SK-MEL-5 (cell line): ENCODE measurements at places on chromosomes 1 and 21. TPM values are rescaled to one million over a fixed set of nuclear protein-coding genes. Genes with fewer than 3 reads are reported as not detected.

The FAM163A gene
- not detected in 2 replicates for total RNA-seq

The TFAP2E gene
- total RNA-seq: 1.3 TPM in 2 replicates

The ERRFI1 gene
- total RNA-seq: 8.6 and 9.2 TPM in 2 replicates

DNA sequence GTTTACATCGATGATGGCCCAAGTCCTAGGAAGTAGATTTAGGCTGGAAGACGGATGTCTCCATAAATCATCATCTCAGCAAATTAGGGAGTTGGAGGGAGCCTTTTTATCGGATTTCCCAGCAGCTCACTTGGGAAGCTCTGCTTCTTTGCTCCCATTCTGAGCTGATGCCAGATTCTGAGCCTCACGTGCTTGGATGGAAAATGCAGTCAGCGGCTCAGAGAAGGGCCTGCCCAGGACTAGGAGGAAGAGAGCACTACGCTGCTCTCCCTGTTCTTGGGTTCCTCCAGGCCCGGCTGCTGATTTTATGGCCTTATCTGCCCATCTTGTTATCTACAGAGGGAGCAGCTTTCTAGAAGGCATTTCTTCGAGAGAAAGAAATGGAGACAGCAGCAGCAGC is 42.0 kb downstream of the UBIAD1 start:
- no peak for DNase-seq

GRCh38 chr1:178684542-178685000 is 40.5 kb upstream of the RALGPS2 start:
- peak; percentile 10 for DNase-seq

DNA sequence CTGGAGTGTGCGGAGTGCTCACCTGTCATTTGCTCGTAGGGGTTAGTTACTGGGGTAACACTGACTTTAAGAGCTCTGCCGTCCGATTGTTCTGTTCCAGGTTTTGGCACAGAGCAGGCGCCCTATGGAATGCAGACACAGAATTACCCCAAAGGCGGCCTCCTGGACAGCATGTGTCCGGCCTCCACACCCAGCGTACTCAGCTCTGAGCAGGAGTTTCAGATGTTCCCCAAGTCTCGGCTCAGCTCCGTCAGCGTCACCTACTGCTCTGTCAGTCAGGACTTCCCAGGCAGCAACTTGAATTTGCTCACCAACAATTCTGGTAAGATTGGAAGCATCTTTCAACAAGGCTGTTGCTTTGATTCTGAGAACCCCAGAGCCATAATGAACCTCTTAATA is 12.6 kb downstream of the ETS2 start:
- no peak for DNase-seq

DNA sequence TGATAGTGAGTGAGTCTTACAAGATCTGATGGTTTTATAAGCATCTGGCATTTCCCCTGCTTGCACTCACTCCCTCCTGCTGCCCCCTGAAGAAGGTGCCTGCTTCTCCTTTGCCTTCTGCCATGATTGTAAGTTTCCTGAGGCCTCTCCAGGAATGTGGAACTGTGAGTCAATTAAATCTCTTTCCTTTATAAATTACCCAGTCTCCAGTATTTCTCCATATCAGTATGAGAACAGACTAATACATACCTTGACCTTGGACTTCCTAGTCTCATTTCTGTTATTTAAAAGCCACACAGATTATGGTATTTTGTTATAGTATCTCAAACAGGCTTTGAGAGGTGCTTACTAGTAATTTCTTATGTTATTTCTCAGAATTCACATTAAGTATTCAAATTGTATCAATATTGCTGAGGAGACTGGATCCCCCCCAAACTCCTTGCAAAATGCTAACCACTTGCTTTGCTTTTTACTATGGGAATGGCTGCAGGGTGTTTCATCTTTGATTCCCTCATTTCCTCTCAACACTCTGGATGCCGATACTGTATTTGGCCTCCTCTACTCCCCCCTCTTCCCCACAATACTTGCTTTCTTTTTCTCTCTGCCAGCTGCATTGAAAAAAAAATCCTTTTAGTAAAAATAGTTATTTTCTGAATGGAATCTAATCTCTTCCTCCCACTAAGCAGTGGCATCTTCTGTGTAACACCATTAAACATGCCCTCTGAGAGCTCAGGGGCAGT is 96.9 kb upstream of the WLS start:
- no peak for DNase-seq

GRCh38 chr1:3399732-3400131 is 54.7 kb upstream of the ARHGEF16 start:
- DNase-seq: no peak

GRCh38 chr1:111669268-111669667 is 49.7 kb downstream of the RAP1A start:
- DNase-seq: no peak

DNA sequence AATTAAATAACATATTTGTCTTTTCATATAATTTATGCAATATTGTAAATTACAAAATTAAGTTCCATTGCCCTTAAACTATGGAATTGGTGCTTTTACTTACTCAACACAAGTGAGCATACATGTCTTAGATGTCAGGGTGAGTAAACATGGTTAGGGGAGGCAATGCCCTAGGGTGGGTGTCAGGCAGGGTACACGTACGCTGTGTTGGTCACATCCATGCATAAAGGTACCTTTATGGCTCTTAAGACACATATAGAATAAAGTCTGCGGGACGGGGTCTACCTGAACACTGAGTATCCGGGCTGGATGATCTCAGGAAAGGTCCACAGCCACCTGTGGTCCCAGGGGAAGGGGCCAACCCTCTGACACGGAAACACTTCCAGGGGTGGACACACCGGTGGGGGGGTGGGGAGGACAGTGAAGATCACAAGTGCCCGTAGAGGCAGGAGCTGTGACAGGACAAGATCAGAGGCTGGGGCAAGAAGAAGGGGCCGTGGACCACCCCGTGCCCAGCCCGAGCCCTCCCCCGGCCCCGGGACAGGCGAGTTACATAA is 720 bp downstream of the LIN9 start:
- peak; percentile 16 for DNase-seq

GRCh38 chr1:169090308-169090899 is 16.1 kb upstream of the ATP1B1 start:
- no peak for DNase-seq

- DNase-seq: no peak
Observed at GRCh38 chr1:34324879-34325440, 148.3 kb downstream of the C1orf94 start.

GRCh38 chr1:41241354-41241748 is 755 bp downstream of the SCMH1 start:
- DNase-seq: peak; percentile 43

DNA sequence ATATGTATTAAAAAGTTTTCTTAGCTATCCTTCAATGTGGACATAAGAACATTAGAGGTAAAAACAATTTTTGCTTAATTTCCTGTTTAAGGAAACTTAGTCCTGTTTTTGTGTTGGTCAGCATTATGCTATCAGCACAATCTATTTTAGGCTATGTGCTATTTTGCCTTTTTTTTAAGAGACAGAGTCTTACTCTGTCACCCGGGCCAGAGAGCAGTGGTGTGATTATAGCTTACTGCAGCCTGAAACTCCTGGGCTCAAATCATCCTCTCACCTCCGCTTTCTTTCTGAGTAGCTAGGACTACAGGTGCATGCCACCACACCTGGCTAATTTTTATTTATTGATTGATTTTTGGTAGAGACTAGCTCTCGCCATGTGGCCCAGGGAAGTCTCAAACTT is 199.1 kb upstream of the TMPRSS15 start:
- no peak for DNase-seq

DNA sequence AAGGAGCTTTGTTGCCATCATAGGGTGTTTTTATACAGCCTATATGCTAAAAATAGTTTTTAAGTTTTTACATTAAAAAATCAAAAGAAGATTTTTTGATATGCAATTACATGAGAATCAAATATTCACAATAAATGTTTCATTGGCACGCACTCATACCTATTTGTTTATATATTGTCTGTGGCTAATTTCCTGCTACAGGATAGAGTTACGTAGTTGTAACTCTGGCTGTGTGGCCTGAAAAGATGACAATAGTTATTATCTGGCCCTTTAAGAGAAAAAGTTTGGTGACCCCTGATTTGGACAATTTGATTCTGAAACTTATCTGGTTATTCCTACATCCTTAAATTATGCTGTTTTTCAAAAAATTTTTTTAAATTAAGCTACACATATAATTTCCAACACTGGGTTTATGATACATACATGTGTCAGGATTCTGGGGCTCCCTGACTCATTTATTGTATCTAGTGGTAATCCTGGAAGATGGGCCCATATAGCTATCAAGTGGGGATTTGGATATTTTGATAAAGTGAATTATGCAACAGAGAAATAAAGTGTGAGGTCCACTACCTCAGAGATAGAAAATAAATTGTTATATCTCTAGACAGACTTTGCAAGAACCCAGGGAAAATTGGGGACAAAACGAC is 370.2 kb upstream of the LYPLAL1 start:
- no peak for DNase-seq

DNA sequence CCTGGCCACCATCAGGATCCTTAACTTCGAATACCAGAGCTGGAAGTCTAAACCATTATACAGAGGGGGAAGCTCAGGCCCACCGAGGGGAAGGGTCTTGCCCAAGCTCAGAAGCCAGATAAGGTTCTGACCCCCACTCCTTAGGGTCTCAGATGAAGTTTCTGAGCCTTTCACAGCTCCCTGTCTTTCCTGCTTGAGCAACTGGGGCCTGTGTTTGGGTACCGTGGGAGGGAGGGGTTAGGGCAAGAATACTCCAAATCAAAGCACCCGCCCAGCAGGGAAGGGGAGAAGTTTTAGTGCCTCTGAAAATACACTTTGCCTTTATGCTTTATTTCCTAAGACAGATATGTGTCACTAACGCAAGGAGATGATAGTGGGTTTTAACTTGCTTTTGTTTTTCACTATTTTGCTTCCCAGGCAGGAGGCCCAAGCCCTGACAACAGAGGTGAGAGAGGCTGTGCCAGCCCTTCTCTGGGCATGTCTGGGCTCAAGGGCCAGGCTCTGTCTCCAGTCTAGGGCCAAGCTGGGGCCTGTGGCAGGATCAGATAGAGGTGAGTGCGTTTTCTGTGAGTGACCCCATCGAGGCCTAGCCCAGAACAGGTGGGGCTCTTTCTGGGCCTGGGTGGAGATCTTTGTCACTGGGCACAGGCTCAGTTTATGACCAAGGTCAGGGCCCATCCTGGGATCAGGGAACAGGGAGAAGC is 20.5 kb upstream of the TENT5B start:
- no peak for DNase-seq
